ENCODE measurements at places on chromosomes 11 and 22. TPM values are rescaled to one million over a fixed set of nuclear protein-coding genes. Genes with fewer than 3 reads are reported as not detected.

Gene TMEM121B
- 0.17 TPM for polyA plus RNA-seq

DNA sequence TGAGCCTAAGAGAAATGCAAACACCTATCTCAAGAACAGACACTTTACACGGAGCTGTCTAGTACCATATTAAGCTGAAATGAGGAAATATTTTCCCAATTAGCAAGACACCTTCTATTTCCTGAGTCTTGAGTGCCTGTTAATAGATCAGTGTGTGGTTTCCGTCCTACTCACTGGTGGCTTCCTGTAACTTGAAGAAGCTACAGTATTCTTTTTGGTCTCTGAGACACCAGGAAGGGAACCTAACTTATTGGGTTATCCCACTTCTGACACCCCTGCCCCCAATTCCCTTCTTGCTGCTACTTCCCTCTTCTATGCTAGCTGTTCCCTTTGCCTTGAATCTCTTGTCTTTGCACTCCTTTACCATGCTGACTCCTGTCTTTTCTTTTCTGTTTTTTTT is 92.7 kb downstream of the FDX1 start:
- no peak for DNase-seq

- DNase-seq: no peak
Measured at GRCh38 chr11:123318623-123319022, 111.4 kb upstream of the GRAMD1B start.

Gene NFAM1
- polyA plus RNA-seq: 2.3 TPM

DNA sequence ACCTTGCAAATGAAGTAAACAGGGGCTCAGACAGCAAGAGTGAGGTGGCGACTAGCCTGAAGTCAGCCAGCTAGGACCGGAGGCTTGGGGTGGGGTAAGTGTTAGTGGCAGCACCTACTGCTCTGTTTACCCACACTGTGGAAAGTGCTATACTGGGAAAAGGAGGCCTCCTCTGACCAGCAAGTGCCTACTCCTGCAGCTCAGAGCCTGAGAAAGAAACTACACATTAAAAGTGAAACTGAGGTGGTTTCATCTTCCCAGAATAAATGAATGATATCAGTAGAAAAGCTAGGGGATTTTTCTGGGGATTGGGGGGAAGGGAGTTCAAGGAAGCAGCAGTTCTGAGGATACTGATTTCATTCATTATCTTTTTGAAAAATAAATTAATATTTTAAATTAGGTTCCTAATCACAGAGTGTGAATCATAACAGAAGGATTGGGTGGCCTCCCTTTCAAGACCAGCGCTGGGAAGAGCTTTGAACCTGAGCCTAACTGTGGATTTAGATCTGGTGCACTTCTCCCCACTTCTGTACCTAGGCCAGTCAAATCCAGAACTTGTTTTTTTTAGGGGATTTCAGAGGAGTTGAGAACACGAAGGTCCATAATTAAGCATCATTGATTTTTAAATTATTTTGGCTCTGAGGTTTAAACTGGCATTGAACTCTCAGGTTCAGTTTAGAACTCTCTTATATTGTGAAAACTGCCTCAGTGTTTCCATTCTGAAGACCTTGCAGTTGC is 48.1 kb upstream of the GRAMD1B start:
- DNase-seq: no peak

Gene TBX1
- polyA plus RNA-seq: not detected

DNA sequence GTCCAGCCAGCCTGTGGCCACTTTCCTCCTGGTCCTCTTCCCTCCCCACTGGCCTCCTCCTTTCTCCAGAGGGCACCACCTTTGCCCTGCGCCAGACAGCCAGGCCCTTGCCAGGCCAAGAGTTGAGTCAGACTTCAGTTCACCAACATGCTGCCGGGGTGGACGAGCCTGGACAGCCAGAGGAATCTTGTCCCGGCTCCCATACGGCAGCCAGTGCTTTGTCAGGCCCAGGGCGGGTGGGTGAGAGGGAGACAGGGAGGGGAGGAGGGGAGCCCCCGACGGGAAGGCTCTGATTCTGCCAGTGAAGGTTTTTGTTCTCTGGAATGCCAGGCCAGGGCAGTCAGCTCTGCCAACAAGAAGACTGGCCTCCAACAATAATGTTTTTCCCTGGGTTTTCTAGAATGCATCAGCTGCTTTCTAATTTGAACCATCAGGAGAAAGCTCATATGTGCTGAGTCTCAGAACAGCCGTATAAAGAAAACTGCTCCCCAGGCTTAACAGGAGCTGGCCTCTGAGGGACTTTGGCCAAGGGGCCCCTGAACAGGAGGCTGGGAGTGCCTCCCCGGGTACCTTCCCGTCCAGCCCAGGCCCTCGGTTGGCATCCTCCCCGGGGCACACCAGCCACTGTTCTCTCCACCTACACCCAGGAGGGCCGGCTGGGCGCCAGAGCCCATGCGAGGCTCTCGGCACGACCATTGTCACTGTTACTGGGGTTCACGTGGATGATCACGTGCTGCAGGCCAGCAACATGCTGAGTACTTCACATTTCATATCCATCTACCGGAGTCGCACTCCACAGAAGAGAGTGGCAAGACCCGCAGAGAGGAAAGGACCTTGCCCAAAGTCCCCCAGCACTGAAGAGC is 28.6 kb downstream of the LIF start:
- DNase-seq: no peak

Gene MTMR2
- 13.9 TPM for polyA plus RNA-seq

Gene MMP12
- polyA plus RNA-seq: 2.4 TPM

DNA sequence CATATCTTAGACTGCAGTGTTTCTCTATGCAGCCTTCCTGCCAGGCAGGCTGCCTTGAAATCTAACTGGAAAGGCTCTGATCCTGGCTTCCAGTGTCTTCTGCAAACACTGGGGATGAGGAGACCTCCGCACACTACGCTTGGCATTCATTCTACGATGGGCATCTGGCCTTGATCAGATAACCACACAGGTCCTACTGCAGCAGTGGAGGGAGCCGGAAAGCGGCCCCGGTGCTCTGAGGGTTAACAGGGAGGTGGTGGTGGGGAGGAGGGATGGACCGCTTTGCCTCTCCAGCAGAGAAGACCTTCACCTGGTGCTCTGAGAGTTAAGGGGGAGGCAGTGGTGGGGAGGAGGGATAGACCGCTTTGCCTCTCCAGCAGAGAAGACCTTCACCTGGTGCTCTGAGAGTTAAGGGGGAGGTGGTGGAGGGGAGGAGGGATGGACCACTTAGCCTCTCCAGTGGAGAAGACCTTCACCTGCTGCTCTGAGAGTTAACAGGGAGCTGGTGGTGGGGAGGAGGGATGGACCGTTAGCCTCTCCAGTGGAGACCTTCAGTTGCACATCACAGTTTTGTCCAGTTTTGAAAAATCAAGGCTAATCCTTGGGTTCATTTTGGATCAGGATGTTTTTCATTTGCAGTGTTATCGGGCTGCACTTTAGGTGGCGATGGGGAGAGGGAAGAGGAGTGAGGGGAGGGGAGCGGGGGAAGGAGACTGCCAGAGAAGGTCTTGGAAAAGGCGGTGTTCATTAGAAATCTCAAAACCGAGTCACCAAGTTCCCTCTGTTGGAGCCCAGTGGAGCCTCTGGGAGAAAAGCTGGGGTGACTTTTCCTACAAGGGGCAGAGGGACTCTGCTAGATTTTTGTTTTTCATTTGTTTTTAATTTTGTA is 5.6 kb downstream of the GAL start:
- peak; percentile 18 for DNase-seq

DNA sequence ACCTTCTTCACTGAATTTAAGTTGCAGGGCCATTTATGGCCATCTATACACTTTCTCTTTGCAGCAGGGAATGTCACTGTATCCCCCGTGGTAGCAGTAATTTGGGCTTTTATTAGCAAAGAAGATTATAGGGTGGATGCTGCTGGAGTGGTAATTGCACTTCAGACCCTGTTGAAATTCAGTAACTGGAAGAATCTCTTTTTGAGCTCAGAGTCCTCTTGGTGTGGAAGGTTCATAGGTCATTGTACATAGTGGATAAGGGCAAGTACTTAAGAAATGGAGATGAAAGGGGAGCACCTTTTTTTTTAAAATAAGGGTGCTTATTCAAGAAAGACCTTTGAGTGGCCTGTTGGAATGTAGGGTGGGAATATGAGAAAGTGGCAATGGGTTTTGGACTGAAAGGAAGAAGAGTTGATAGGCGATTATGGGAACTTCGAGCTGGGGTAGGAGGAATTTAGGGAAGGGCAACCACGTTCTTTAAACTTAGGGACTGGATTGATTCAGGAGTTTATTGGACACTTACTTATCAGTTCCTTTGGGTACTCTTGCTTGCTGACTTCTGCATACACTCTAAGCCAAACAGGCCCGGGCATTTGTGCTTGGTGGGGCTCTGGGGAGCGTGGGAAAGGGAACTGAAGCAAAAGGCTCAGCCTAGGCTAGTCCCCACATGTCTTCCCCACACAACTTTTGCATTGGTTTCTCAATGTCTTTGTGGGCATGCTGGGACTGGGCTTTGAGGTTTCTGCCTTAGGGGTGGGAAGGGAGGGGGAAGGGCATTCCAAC is 26.5 kb downstream of the CTNND1 start:
- no peak for DNase-seq

DNA sequence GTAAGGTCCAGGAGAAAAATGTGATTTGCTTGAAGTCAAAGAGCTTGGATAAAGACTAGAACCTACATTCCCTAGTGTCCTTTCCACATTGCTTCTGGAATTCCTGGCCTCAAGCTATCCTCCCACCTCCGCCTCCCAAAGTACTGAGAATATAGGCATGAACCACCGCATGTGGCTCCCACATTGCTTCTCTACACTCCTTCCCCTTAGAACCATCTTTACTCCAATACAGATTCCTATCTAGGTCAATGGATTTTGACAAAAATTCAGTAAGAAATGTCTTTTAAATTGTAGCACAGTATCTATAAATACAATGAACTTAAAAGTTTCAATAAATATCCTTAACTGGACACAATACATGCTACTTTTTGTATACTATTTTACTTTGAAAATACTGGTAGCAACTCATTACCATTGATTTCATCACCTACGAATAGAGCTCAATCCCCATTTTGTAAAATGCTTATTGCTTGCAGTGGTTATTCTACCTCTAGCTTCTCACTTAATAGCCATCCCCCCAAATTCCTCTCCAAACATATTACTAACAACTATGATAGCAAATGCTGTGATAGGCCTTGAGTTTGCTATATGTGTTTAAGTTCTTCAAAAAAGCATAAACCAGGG is 53.4 kb downstream of the GAB2 start:
- no peak for DNase-seq

Gene EHD1
- 54.0 TPM for polyA plus RNA-seq

Gene RAB3IL1
- 7.0 TPM for polyA plus RNA-seq

Gene SYT12
- under 0.01 TPM for polyA plus RNA-seq

DNA sequence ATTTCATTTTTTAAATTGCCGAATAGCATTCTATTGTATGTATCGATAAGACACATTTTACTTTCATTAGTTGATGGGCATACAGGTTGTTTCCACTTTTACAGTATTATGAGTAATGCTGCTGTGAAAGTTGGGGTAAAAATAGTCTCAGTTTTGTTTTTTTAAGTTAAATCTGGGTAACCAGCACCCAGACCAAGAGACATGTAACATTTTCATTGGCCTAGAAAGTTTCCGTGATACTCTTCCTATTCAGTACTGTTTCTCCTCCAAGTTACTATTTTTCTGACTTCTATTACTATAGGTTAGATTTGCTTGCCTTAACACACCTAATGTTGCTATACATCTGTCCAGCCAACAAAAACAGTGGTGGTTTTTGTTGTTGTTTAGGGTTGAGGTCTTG is 12.3 kb downstream of the IPO7 start:
- no peak for DNase-seq

GRCh38 chr22:30968015-30968923 is at the start of gene MORC2:
Gene MORC2 (minus strand): TSS chr22:30968774. CDS start chr22:30967889, 885 bp downstream.
- peak; percentile 84 for DNase-seq

Gene OR52I2
- not detected for polyA plus RNA-seq

GRCh38 chr11:19382131-19382611 is 141.4 kb upstream of the E2F8 start:
- no peak for DNase-seq

GRCh38 chr11:945986-946385 is 20.3 kb downstream of the AP2A2 start:
- DNase-seq: no peak
